NCI-H1417 (cell line): ENCODE measurements at places on chromosomes 2 and 18.

DNA sequence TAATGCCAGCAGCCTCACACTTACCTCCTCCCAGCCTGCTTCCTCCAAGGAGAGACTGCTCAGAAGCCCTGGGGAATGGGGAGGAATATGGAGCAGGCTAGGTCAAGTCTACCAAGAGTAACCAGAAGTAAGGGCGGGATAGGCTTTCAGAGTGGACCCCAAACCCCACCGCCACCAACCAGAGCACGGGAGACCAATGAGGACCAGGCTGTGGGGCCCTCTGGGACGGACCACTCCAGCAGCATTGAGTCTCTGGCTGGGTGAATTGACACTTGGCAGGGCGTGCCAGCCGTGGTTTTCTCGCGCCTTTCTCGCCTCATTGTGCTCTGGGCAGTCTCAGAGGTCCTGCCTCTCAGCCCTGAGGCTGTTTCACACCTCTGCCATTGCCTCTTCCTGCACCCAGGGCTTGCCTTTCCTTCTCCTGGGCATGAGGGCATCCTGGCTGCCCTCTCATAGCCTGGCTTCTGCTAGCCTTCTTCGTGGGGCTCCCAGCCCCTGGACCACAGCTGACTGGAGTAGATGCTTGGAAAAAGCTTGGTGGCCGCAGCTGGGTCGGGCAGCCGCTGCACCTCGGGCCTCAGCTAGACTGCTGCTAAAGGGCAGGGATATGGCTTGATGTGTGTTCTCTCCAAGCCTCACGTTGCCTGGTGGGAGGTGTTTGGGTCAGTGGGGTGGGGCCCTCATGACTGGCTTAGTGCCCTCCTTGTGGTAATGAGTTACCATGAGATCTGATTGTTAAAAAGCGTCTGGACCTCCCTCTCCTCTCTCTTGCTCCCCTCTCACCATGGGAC, 40.5 kb upstream of the HS6ST1 start:
- DNase-seq = no peak

GRCh38 chr2:199684832-199685231, 166.2 kb downstream of the FTCDNL1 start:
- no peak for DNase-seq

DNA sequence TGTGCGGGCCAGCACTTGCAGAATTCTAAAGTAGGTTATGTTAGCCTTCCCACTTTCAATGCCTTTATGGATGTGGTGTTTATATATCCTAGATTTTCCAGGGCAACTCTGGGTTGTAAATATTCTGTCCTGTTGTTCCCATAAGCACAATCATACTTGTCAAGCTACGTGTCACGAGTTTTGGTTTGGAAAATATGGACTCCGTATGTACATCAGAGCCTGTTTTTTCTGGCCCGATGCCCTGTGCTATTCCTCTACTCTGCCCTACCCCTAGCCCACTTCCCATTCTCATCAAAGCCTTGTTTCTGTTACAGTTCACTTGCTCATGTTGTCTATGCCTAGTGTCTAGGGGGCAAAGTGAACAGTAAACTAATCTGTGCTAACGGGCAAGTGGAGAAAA, 27.0 kb upstream of the ZEB2 start:
- DNase-seq = no peak

- no peak for DNase-seq
Observed at GRCh38 chr2:101501443-101501842, 26.5 kb upstream of the RFX8 start.

GRCh38 chr2:128602038-128602698, 283.5 kb upstream of the HS6ST1 start:
- no peak for DNase-seq

GRCh38 chr2:18444806-18445205, 115.6 kb downstream of the RDH14 start:
- no peak for DNase-seq

DNA sequence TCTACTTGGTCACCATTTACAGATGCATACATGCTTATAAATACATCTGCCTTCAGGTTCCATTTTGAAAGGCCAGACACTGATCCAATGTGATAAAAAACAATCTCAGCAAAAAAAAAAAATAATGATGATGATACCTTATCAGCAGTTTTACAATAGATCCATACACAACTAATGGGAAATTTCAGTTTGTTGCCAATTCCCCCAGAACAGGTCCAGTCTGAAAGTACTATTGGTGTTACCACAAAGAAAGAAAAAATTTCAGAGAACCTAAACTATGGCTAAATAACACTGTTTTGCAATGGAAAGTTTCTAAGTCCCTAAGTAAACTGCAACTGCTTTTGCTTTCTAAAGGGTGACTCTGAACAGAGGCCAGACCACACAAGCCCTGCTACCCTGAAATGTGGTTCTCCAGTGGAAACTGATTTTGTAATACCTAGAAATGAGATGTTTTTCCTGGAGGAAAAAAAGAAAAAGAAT, 54.1 kb downstream of the LPIN2 start:
- DNase-seq = no peak

DNA sequence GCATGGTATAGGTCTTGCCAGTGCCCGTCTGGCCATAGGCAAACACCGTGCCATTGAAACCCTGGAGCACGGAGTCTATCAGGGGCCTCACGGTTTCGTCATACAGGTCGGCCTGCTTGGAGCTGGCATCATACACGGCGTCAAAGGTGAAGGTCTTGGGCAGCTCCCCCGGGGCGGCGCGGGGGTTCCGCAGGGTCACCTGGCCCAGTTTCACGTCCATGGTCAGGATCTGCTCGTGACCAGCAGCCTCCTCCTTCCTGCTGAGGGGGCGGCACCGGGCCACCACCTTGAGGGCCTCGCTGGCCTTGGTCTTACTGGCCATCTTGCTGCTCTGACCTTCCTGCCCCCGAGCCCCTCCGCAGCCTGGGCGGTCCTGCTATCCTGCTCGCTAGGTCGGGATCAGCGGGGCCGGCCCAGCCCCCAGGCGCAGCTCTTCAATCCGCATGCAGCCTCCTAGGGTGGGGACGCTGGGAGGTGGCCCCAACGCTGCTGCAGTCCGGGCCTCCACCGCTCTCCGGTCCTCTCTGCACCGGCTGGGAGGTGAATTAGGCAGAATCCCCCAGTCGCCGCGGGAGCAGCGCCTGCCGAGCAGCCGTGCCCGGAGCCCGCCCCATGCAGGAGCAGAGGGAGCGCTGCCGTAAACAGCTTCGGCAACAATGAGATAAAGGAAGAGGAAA, 563 bp downstream of the KIF3C start:
- DNase-seq = peak; percentile 53

DNA sequence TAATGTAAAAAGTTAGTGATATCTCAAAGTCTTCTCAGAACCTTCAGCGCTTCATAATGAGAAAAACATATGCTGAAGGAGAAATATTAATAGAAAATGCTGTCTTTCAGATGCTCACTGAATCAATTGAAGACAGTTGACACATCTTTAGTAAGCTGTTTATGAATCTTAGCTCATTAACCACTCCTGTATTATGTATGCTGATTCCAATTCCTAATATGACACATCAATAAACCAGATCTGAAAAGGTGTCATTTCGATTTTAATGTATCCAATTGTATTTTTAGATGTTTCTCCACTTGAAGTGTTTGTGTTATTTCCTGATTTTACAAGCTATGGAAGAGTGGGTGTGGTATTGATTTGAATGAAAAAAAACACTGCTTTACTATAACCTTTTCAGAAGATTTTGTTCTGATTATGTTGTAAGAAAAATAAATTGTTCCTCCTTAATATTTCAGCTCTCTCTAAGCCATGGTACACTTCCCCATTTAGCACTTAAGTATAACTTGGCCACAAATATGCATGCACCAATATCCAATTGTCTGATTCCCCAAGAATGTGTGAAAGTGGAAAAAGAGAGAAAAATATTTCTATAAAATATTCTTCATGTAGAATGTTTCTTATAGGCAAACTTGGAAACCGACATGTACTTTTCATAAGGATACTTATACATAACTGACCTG, 569.8 kb downstream of the ARHGAP15 start:
- DNase-seq = no peak

- DNase-seq = no peak
Observed at GRCh38 chr2:142058149-142058548, 72.7 kb downstream of the LRP1B start.

- DNase-seq = peak; percentile 77
Observed at GRCh38 chr2:19868701-19869580, 32.8 kb downstream of the TTC32 start.

DNA sequence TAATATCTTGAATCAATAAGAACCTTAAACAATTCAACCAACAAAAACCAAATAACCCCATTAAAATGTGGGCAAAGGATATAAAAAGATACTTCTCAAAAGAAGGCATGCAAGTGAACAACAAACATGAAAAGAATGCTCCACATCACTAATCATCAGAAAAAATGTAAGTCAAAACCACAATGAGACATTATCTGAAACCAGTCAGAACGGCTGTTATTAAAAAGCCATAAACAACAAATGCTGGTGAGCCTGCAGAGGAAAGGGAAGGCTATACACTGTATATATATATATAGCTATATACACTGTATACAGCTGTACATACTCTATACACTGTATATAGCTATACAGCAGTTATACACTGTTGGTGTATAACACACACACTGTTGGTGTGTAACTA, 47.8 kb upstream of the GALNT13 start:
- no peak for DNase-seq

- no peak for DNase-seq
Observed at GRCh38 chr18:26843760-26844159, 21.7 kb downstream of the AQP4 start.

DNA sequence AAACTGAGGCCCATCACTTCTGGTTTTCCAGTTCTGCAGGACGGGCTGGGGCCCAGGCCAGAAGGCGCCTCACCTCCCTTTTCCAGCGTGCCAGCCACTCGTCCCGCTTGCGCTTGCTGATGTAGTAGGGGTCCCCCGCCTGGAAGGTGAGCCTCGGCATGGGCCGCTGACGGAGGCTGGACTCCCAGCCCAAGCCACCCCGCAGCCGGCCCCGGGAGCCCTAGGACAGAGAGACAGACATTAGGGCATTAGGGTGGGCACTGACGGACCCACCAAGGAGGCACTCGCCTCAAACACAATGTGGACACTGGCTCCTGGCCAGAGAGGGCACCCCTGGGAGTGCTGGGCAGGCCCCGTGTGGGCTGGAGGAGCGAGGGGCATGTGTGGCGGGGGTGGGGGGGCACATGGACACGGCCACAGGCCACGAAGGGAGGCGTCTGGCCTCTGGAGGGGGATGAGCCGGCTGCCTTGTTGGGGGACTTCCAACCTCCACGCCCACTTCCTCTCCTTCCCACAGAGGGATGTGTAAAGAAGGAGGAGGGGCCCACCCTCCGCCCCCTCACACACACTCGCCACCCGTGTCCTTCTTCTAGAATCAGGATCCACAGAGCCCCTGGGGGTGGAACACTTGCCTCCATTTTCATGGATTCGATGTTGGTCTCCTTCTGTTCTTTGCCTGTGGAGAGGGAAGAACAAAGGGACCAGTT, 66.7 kb downstream of the DNMT3A start:
- no peak for DNase-seq

DNA sequence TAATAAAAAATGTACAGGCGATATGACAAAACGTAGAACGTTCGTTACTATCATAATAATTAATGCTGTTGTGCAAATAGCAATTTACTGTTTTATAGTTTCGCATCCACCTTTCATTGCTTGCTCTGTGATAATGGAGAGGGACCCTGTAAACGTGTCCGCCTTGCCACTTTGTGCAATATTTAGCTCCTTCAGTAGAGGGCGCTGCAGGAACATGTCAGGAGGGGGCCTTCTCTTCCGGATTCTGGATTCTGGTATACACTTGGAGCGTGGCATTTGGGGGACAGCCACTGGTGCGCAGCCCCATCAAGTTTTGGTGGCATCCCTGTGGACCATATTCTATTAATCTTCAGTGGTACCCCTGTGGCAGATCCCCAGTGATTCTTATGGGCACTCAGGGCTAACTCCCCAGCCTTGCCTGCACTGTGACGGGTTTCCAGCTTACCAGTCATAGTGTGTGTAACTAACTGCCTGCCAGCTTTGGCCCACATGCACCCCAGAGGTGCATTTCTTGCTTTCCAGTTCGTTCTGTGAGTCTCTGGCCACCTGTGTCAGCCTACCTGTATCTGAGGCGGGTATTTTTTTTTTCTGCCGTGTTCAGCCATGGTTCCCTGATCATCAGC, 140.3 kb downstream of the CYRIA start:
- no peak for DNase-seq

GRCh38 chr18:76459687-76460350, 35.2 kb downstream of the ZNF516 start:
- no peak for DNase-seq

DNA sequence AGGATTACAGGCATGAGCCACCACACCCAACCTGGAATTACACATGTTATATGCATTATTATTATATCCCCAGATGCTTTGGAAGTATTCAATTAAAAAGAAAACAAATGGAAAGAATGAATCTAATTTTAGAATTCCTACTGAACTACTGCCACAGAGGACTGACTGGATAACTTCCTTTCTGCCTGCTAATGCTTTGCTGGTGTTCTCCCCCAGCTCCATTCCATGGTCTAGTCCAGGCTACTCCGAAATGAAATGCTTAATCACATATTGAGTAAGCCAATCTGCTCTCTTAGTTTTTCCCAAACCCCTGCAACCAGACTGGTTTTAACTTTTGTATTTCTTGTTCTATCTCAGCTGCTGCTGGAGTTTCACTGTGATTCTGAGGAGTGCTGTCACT, 519.1 kb downstream of the SOX11 start:
- no peak for DNase-seq

DNA sequence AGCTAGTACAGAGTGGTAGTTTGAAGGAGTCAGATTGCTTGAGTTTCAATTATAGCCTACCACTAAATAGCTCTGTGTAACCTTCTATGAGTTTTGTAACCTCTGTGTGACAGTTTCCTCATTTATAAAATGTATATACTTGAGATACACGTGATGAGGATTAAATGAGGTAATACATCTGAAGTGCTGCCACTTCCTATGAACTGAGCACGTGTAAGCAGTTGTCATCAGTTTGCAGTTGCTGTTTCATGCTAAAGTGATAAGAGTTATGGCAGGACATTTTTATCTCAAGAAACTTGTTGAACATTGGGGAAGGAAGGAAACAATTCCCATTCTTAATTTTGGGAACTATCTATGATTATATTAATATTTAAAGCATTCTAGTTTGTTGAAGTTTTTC, 38.5 kb downstream of the CARF start:
- DNase-seq = no peak

- peak; percentile 33 for DNase-seq
Observed at GRCh38 chr2:200383380-200384110, 77.1 kb downstream of the SPATS2L start.

GRCh38 chr2:53994818-53995808, 24.3 kb upstream of the PSME4 start:
- no peak for DNase-seq

DNA sequence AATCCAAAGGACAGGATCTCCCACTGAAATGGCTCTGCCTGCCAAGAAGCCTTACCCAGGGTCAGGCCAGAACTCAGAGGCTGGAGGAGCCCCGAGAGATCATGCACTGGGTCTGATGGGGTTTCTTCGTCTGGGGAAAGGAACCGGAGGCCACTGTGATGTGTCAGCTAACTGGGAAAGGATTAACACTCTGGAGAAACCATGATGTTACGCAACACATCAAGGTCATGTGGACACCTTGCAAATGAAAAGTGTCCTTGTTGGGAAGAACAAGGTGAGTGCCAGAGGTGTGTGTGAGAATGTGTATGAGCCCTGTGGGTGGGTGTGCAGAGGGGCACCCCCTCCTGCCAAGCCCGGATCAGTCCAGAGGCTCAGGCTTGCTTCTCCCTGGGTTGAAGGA, 86.9 kb downstream of the CRACDL start:
- DNase-seq = no peak
